ENCODE measurements at places on chromosomes 5 and 9. TPM values are rescaled to one million over a fixed set of nuclear protein-coding genes. Genes with fewer than 3 reads are reported as not detected.

- no peak for DNase-seq
Observed at GRCh38 chr9:110969971-110970386, 68.3 kb downstream of the LPAR1 start.

DNA sequence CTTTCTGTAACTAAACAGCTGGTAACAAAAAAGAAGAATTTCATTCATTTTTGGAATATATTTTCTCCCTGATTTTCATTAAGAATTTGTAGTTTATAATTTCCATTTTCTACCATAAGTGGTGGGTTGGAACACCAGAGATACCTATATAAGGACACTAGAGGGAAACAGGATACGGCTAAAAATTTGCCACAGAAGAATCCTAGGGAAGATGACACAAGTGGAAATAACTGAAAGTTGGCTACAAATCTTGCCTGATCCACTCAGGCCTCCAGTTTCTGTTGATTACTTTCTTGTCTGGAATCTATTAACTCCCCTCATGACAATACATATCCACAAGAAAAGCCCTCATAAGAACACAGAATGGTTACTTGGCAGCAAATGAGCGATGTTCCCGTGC lies 46.8 kb downstream of the FREM1 start:
- no peak for DNase-seq

DNA sequence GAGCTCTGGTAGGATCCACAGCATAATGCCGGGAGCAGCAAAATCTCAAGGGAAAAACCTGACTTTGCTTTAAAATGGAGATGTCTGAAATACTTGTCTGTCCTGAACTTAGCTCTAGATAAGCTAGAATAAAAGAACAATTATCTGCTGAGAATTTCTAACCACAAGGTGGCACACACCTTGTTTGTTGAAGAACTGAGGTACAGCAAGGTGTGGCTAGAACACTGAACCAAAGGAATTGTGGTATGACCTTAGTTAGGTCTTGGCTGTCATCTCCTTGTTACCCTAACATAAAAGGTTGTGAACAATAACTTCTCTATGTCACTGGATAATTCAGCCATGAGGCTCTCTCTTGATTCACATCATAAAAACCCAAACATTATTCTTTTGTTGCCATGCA lies 72.3 kb upstream of the ANXA1 start:
- no peak for DNase-seq

DNA sequence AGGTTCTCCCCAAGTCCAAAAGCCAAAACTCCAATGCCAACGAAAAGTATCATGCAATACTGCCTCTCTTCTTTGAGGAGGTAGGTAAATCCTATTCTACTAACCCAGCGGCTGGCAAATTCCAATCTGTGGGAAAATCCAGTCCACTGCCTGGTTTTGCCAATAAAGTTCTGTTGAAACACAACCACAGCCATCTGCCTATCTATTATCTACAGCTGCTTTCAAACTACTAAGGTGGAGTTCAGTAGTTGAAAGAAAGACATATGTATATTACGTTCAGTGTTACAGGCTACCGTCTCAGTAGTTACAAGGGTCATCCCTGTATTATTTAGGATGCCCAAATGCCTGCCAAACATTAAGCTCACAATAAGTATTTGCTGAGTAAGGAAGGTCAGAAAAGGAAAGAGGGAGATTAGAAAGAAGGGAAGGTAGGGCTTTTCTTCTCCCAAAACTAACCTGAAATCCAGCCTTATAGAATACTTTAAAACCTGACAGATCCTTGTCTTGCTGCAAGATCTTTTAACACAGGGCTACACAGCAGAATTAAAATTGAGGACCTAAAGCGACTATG lies 16.2 kb downstream of the ARL15 start:
- no peak for DNase-seq

The TBC1D13 gene
- 21.2 TPM for total RNA-seq

DNA sequence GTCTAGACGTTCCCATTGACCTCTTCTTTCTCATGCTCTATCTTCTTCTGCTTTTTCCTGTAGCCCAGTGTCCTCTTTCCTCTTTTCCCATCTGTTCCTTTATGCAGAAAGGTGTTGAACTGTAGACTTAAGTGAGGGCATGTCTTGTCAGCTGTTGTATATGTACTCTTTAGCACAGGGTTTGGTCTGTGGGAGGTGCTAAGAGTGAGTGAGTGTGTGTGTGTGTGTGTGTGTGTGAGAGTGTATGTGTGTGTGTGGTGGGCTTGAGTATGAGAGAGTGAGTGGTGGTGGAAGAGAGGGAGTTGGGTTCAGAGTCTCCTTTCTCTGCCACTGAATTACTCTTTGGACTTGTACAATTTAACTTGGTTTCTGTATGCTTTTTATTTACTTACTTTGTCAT lies 10.3 kb upstream of the ROPN1L start:
- DNase-seq: no peak

DNA sequence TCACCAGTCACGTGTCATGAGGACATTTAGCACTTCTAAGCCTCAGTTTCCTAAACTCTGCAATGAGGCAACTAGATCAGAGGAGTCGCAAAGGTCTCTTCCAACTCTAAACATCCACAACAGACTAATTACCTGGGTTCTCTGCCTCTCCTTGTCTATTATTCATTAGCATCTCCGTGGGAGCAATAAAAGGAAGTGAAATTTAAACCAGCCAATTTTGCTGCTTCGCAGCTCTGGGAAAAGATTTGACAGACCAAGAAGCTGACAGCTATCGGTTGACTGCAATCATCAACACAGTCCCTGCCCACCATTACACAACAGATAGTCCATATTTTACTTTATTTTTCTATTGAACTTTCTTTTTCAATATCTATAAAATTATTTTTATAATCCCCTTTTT lies 308.9 kb downstream of the NR2F1-AS1 start:
- DNase-seq: no peak

The PIP5KL1 gene
- total RNA-seq: 1.1 TPM

DNA sequence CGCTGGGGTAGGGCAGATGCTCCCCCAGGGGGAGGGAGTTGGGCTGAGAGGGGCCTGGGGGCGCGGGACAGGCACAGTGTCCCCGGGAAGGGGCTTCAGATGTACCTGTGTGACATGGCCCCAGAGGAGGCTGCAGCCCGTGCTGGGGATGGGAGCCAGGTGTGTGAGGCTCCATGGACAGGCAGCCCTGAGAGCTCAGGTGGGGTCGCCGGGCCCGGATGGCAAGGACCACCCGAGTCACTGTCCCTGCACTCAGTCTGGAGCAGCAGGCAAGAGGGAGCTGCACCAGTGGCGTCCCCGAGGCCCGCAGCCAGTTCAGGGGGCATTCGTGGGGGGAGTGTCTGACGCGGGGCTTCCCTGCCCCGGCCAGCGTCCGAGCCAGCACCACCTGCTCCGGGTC lies 18.9 kb downstream of the CCDC187 start:
- DNase-seq: no peak

DNA sequence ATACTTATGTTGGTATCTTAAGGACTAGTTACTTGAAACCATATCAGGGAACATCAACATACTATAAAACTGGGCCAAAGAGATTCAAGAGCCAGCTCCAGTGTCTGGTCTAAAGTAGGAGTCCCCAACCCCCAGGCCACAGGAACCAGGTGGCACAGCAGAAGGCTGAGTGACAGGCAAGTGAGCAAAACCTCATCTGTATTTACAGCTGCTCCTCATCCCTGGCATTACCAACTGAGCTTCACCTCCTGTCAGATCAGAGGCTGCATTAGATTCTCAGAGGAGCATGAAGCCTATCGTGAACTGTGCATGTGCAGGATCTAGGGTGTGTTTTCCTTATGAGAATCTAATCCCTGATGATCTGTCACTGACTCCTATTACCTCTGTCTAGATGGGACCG lies 581.6 kb upstream of the CDH9 start:
- no peak for DNase-seq

DNA sequence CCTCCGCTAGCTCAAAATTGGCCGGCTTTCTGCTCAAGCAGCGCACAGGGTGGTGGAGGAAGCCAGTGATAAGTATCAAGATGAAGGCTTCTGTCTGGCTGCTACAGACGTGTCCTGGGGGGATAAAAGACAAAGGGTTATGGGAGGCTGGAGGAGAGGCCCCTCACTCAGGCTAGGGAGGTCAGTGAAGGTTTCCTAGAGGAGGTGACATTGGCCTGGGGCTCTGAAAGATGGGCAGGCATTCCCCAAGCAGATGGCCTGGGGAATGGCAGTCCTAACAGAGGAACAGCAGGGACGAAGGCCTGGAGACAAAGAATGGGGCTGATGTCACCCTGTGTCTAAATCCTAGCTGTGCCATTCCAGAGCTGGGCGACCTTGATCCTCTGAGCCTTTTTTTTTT lies 32.3 kb downstream of the OLFML2A start:
- no peak for DNase-seq

The ELOVL7 gene
- 0.49 TPM for total RNA-seq
